AG08395 (cell line): ENCODE measurements at places on chromosomes 7 and 10.

DNA sequence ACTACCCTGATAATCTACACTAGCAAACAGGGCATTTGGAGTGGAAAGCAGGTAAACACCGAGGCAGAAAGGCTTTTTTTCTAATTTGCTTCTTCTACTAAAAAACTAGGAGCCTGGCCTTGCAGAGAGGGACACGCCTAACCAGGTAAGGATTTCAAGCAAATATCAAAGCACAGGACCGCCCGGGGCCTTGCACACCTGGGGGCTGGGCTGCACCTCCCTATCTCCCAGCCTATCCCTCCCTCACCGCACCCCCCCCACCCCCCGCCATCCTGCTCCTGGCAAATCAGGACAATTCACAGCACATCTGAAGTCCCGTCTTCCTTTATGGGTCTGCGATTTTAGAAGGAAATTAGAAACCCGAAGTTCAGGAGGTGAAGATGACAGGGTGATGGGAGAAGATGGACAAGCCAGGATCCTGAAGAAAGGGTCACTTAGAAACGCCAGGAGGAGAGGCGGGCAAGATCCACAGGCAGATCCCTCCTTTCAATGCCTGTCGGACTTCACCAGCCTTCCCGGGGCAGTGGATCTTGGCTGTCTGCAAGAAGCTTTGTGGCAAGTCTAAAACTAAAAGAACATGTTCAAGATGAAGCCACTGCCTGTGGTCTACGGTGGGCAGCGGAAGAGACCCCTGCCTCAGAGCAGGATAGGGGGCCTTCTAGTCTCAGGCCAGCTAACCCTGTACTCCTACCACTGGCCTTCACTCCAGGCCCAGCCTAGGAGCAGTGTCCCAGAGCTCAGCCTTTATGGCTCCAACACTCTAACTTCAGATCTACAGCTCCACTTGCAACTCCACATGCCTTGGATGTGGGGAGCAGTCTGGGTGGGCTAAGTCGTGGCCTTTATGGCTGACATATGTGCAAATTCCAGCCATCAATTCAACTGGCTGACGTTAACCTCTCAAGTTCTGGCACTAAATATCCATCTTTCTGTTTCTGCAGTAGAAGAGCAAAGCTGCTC is 43.9 kb downstream of the TNS3 start:
- no peak for DNase-seq

DNA sequence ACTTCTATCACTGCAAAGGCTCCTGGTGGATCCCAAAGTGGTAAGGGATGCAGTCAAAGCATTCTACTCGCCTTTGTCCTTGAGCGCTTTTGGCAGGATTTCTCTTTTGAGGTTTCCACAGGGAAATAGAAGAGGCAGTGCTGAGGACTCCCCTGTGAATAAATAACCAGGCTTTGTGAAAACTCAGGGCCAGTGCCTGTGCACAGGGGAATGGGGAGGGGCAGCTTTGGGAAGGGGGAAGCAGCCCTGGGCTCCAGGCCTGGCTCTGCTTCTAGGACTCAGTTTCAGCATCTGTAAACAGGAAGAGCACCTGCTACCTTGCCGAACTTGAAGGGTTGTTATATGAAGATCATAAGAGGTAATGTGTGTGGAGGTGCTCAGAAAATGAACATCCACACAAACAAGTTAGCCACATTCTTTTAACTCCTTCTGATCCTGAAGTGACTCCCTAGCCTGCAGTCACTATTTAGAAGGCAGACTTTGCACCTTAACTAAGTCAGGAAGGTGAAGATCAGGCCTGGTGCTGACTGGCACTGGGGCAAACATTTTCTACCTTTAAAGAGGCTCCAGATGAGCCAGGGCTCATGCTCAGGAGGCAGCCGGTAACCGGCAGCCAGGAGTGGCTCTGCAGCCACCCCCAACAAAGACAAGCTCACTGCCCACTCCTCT is 22.5 kb upstream of the MMP21 start:
- DNase-seq: no peak

DNA sequence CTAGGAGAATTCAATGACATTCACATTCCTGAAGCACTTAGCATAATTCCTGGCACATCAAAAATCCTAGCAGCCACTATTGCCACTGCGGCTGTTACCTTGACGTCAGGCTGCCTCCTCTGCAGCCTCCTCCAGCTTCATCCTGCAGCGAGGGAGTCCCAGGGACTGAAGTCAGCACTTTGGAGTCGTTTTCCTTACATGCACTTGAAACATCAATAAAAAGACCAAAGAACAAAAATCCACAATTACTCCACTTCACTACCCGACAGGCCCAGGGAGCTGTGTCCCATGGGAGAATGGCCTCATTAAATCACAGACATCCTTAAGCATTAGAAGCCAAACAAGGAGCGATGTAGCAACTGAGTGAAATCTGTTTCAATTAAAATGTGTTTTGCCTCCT is 48.6 kb upstream of the NANOS1 start:
- DNase-seq: no peak

- DNase-seq: peak; percentile 18
These were observed 10.8 kb downstream of the PDE1C start for GRCh38 chr7:32059289-32060011.
